Activated T-helper 2 cell treated with anti-CD3 and anti-CD28 coated beads, Interferon-gamma antibody, Interleukin-2, Interleukin-4, amounts not matched to agents 10 μg/mL and 5 μg/mL and 100 μg/mL, durations not matched to agents 14 hours and 24 hours and 36 hours (primary cell): ENCODE measurements at places on chromosomes 12 and 14. TPM values are rescaled to one million over a fixed set of nuclear protein-coding genes. Genes with fewer than 3 reads are reported as not detected.

Gene LGMN
- total RNA-seq: 1.1 and 1.3 TPM in 2 replicates

Gene ATL1
- total RNA-seq: 1.3 and 2.1 TPM in 2 replicates

Gene SALL2
- 2.6 and 2.7 TPM in 2 replicates for total RNA-seq

Gene GPR33
- total RNA-seq: not detected in 2 replicates

Gene DPY19L2
- 0.32 and 0.91 TPM in 2 replicates for total RNA-seq

Gene SLC10A1
- total RNA-seq: not detected in 2 replicates

Gene LALBA
- not detected in 2 replicates for total RNA-seq

Gene CSRP2
- total RNA-seq: 0.84 and 3.5 TPM in 2 replicates

Gene TSPAN19
- total RNA-seq: not detected in 2 replicates

Gene RAD52
- total RNA-seq: 14.5 and 15.3 TPM in 2 replicates

Gene CLMN
- total RNA-seq: 0.51 and 1.3 TPM in 2 replicates

Gene TBPL2
- total RNA-seq: not detected in 2 replicates

Gene SLC4A8
- 1.6 and 2.6 TPM in 2 replicates for total RNA-seq
